Activated CD4-positive, alpha-beta T cell treated with anti-CD3 and anti-CD28 coated beads, Interleukin-2, amount 10 ng/mL, durations not matched to agents 7 days and 5 days (primary cell): ENCODE measurements at places on chromosomes 2 and 18. TPM values are rescaled to one million over a fixed set of nuclear protein-coding genes. Genes with fewer than 3 reads are reported as not detected.

CYP27C1 gene
- total RNA-seq = not detected

C2orf68 gene
- 55.3 TPM for total RNA-seq

SP110 gene
- total RNA-seq = 188 TPM

DNA sequence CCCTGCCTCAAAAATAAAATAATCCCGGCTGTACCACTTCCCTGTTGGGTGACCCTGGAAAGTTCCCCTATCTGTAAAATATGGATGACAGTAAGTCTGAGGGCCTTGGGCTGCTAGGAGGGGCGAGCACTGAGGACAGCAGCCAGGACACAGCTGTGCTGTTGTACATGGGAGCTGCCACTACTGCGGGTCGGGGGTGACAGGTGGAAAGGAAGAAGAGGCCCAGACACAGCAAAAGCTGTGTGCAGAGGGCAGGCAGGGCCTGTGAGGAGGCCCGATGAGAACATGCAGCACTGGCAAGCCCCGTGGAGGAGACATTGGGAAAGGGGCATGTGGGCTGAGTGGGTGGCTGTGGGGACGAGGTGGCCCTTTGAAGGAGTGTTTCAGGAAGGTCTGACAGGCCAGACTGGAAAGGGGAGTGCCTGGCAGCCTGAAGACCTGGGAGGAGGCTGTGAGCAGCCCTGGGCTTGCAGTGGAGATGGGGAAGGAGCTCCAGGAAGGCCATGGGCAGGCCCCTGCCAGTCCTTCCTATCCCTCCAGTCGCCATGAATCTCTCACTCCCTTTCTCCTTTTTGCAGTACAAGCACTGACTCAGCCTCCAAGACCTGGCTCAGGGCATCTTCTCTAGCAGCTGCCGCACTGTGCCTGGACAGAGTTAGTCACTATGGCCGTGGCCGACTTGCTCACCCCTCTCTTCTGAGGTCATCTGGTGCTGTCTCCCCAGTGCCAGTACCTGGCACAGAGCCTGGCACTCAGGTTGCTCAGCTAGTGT, 28.9 kb upstream of the SEMA4C start:
- no peak for DNase-seq

GRCh38 chr18:64259871-64260270, 111.0 kb upstream of the LINC00305 start:
- DNase-seq = no peak
